Activated B cell treated with CpG ODN at 0.5 μM for 24 hours (primary cell): ENCODE measurements at places on chromosomes 13 and 19. TPM values are rescaled to one million over a fixed set of nuclear protein-coding genes. Genes with fewer than 3 reads are reported as not detected.

- no peak for DNase-seq
Observed at GRCh38 chr19:32877977-32878745, 8.6 kb upstream of the SLC7A9 start.

DNA sequence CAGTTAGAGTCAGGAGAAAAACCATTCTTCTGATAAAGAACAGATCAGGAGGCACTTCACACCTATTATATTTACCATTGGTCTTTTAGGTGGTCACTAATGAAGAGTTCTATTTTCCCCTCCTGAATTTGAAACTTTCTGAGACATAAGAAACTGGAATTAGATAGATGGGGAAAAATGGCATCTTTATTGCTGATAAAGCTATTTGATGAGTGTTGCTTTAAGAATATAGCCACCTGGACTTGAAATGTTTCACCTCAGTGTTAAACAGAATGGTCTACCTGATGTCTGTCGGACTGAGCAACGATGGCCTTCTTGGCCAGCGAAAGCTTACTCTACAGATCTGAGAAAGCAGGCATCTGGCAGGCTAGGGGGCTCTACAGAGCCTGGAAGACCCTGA, 107.0 kb downstream of the SLITRK5 start:
- DNase-seq = no peak

- no peak for DNase-seq
Observed at GRCh38 chr19:29086182-29086581, 126.8 kb downstream of the UQCRFS1 start.

GRCh38 chr13:30759748-30760147, 24.4 kb downstream of the ALOX5AP start:
- DNase-seq = no peak

DNA sequence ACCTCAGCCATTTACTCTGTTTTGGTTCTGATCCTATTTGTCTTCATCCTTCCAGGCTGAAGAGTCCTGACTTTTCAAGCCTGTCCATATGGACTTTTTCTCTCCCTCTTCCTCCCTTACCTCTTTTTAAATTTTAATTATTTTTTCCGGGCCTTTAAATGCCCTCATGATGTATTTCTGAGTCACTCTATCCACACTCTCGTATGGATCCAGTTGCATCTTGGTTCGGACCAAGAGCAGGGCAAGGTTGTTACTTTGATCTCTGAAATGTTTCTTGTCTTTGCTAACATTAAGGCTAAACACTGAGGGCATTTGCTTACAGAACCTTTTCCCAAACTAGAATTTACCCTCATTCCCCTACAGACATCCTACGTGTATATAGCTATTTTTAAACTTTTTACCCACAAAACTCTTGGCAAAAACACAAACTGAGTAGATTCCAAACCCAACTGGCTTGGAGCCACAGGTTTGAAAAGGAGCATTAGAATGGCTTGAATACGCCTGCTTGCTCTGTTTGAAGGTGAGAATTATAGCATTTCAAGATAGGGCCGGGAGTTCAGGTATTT, 47.4 kb upstream of the SERPINE3 start:
- DNase-seq = no peak

Gene ZNF302
- total RNA-seq = 33.7 and 38.1 TPM in 2 replicates

Gene CILP2
- 0.27 and 0.29 TPM in 2 replicates for total RNA-seq

Gene PRR20B
- total RNA-seq = not detected in 2 replicates

Gene KLK12
- total RNA-seq = not detected in 2 replicates
